T1000 (cell line): ENCODE measurements at places on chromosomes 11 and 22.

- no peak for DNase-seq
These were observed 187.8 kb downstream of the HIPK3 start for GRCh38 chr11:33444835-33445594.

DNA sequence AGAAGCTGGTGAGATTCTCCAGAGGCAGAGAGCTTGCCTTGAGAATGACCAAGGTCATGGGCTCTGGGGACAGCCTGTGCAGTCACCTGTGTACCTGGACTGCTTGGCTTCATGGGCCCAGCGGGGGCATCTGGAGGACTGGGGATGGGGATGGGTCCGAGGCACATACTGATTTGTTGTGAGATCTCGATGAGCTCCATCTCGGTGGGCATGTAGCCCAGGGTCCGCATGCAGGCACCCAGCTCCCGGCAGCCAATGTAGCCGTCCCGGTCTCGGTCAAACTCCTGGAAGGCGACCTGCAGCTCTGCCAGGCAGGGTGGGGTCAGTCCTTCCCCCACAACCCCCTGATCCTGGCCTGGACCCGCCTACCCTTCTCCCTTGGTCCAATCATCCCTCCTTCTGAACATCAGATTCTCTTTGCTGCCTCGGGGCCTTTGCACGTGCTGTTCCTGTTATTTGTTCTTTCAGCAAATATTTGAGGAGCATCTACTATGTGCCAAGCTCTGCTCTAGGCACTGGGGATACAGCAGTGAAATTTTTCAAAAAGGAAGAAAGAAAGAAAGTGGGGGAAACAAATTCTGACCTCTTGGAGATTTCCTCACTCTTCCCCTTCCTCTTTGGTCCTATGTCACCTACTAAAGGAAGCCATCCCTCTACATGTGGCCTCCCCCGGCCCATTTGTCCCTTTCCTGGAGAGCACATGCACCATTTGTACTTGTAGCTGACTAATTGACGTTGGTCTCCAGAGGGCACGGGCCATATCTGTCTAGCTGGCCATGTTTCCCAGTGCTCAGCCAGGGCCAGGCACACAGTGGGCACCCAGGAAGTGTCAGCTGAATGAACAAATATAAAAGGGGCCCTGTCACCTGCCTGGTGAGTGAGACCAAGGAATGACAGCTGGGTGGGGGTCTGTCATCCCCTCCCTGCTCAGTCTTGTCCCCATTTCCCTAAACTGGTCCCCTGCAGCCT is 2.1 kb downstream of the CABP2 start:
- DNase-seq: no peak

DNA sequence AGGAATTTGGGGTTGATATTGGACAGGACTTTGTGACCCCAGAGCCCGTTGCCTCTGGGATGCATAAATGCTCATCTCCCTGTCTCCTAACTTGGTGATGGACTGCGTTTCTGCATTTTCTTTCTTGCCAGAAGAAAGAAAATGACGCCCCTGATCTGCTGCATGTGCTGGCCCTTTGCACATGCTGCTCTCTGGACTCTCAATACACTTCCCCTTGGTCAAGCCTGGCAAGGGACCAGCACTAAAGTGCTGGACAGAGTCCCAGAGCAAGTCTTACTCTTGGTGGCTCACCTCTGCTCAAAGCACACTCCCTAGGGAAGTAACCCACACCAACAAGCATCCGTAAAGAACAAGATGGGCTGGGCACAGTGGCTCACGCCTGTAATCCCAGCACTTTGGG is 40.7 kb downstream of the MYH9 start:
- no peak for DNase-seq

- DNase-seq: no peak
These were observed 3.0 kb downstream of the RASSF10 start for GRCh38 chr11:13012056-13012661.

GRCh38 chr11:89521294-89521693 is 30.1 kb upstream of the NOX4 start:
- no peak for DNase-seq

DNA sequence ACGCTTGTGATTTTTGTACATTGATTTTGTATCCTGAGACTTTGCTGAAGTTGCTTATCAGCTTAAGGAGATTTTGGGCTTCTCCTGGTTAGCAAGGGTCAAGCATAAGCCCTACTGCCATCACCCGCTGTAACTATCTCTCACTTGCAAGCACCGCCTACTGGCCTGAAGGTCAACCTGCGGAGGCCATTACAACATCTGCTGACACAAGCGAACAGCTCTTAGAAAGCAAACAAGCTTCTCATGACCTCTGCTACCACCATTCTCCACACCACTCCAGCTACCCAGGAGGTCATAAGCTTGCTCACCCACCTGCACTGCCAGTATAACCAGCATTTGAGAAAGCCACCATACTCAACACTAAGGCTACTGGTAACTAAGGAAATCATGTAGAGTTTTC is 288.4 kb upstream of the KIRREL3 start:
- no peak for DNase-seq

GRCh38 chr22:44347549-44347948 is 34.8 kb upstream of the SHISAL1 start:
- no peak for DNase-seq

- no peak for DNase-seq
These were observed 16.3 kb downstream of the CPSF7 start for GRCh38 chr11:61413496-61413895.

DNA sequence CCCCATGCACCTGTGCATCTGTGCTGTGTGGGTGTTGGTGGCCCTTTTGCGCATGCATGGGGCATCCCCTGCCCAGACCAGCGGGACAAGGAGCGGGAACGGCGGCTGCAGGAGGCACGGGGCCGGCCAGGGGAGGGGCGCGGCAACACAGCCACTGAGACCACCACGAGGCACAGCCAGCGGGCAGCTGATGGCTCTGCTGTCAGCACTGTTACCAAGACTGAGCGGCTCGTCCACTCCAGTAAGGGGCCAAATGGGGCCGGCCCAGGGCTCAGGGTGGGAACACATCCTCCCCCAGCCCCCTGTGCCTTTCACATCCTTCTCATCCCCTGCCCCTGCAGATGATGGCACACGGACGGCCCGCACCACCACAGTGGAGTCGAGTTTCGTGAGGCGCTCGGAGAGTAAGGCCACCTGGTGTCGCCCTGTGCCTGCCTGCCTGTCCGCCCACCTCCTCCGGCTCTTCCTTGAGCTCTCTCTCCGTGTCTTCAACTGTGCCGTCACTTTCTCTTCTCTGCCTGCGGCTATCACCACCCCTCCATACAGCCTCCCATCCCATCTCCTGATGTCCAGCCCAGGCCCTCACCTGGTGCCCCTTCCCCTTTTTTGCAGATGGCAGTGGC is 10.6 kb downstream of the SELENOM start:
- no peak for DNase-seq

GRCh38 chr11:117796872-117797529 is at the start of gene DSCAML1:
Gene DSCAML1 (minus strand): TSS chr11:117797216. CDS start chr11:117797079, 137 bp downstream.
- no peak for DNase-seq

- DNase-seq: no peak
These were observed 8.4 kb downstream of the TSPAN32 start for GRCh38 chr11:2310073-2310785.

DNA sequence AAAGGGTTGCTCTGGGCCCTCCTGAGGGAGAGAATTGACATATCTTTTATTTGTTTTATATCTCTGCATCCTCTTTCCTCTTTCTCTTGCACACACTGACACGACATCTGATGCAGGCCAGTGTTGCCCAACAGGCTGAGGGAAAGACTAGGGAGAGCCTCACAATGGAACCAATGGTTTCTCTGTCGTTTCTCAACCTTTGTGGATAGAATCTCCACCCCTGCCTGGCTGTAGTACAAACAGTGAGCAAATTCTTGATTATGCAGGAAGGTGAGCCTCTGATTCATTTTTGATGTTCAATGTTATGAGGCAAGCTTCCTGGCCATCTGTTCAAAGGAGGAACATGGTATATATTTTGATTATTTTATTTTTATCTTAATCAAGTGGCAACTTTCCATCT is 49.8 kb upstream of the PLET1 start:
- DNase-seq: no peak

DNA sequence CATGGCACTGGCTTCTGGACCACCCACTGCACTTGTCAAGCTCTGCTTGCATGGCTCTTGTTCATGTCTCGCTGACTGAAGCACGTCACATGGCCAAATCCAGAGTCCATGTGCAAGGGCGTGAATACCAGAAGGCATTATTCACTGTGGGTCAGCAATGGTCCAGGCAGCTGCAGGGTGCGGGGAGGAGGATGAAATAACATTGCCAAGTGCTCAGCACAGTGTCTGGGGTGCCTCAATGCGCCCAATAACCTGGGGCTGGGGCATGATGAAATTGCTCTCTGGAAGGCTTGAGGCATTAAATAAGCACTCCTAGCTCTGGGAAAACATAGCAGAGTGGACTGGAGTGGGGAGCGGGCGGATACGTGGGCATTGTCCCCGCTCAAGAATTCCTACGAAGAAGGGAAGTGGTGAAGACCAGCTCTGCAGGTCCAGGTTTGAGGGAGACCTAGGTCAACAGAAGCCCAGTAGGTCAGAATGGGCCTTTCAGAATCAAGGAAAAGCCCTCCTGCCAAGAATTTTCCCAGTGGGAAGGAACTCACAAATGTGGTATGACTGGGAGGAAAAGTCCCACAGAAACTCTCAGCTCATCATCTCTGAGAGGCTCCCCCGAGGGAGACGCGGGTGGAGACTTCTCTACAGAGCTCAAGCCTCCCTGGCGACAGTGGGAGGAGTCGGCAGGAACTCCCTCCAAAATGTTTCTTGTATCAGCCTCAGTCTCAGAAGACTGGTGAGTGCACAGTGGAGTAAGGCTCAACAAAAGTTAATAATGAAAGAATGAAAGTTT is 15.3 kb upstream of the ACCSL start:
- no peak for DNase-seq
